ENCODE measurements at places on chromosomes 1 and 21.

GRCh38 chr1:68045511-68046180 lies 4.8 kb downstream of the DIRAS3 start:
- DNase-seq = no peak

GRCh38 chr1:147738739-147739476 lies 21.5 kb downstream of the GJA5 start:
- DNase-seq = no peak

- DNase-seq = no peak
Measured at GRCh38 chr1:70048336-70049094, 156.9 kb downstream of the LRRC40 start.

DNA sequence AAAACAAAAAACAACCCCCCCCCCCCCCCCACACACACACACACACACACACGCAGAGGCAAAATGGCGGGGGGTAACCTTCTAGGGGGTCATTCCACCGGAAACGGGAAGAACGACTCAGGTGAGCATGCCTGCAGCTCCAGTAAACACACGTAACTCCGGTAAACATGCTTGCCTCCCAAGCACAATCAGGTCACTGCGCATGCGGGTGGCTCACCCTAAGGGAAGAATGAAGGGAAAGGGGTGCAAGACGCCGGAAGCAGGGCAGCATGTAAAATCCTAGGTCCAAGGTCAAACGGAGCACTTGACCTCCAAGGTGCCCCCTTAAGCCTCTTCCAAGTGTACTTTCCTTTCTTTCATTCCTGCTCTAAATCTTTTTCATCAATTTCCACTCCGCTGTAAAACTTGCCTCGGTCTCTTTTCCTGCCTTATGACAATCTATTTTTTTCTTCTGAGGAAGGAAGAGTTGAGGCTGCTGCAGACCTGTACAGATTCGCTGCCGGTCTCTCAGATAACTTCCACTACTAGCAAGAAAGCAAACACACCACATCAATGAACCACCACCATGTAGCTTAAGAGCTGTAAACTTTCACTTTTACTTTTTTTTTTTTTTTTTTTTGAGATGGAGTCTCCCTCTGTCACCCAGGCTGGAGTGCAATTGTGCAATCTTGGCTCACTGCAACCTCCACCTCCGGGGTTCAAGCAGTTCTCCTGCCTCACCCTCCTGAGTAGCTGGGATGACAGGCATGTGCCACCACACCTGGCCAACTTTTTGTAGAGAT lies 21.0 kb upstream of the CBR3 start:
- no peak for DNase-seq

DNA sequence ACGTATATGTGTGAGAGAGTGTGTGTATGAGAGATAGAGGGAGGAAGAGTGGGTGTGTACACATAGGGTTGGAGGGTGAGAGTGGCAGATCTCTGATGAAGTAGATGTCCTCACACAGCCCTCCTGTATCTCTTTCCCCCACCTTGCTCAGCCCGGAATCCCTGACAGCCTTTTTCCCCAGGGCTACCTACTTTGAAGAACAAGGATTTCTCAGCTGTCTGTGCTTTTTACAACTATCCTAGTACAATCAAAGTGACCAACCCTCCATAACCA lies 29.1 kb upstream of the CADM3 start:
- no peak for DNase-seq

GRCh38 chr1:226864311-226864710 lies 6.1 kb upstream of the PSEN2 start:
- no peak for DNase-seq

- DNase-seq = no peak
Measured at GRCh38 chr1:84749427-84749826, 59.2 kb upstream of the SSX2IP start.
